SK-N-SH (cell line): ENCODE measurements at places on chromosomes 16 and 17. TPM values are rescaled to one million over a fixed set of nuclear protein-coding genes. Genes with fewer than 3 reads are reported as not detected.
A peak's percentile ranks its signal among the peaks of the same experiment; 100 is the strongest.

The KRTAP2-3 gene
- polyA plus RNA-seq = 0.36 and 0.39 TPM in 2 replicates

The CXCL16 gene
- 3.4 and 4.3 TPM in 2 replicates for polyA plus RNA-seq

- H3K27me3 ChIP-seq = no peaks in the 10 kb centered on the region
- H3K36me3 ChIP-seq = no peaks in the 10 kb centered on the region
- peak; percentile 92 for DNase-seq
- peak overlapping the region; percentile 23; the same call in 1 of the 2 replicates for H3K27ac ChIP-seq
Measured at GRCh38 chr16:46757339-46758050, 9.4 kb upstream of the MYLK3 start.

DNA sequence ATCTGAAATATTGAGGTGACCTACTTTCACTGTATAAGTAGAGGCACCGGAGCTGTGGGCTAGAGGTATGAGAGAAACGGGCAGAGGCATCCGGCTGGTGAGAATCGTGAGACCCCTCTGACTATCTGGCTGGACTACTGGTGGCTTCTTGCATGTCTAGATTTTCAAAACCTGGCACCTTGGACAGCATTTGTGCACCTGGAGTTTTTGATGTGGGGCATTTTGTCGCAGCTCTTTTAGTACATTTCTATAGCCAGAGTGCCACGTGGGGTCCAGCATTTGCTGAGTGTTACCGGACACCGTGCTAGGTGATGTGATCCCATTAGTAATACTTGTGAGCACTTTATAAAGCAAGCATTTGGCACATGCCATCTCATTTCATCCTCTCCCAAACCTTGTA is 32.6 kb upstream of the SHISA9 start:
- no peak overlapping the region for H3K4me3 ChIP-seq
- DNase-seq = no peak
- H3K4me1 ChIP-seq = no peaks in the 10 kb centered on the region
- H3K27ac ChIP-seq = no peak overlapping the region
- H3K36me3 ChIP-seq = no peaks in the 10 kb centered on the region
- no peaks in the 10 kb centered on the region for H3K27me3 ChIP-seq

- H3K36me3 ChIP-seq = no peaks in the 10 kb centered on the region
- no peak for DNase-seq
- no peak overlapping the region for H3K27ac ChIP-seq
- H3K4me3 ChIP-seq = no peak overlapping the region
- H3K27me3 ChIP-seq = peaks cover 32% of the 10 kb centered on the region
- H3K4me1 ChIP-seq = no peaks in the 10 kb centered on the region
Measured at GRCh38 chr17:5877948-5878347, 192.2 kb upstream of the WSCD1 start.

DNA sequence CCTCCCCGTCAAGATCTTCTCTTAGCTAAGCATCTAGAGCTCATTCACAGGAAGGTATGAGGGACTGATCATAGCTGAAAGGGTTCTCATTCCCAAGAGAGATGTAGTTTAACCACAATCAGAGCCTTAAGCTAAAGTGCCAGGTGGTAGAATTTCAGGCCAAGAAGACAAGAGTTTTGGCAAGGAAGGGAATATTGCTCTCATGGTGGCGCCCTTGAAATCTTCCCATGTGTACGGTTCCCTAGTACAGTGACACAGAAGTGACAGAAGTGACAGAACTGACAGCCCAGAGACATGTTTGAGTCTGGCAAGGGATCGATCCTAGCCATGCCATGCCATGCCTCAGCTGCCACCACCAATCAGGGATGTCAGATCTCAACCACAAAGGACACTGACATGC is 2.5 kb downstream of the GRIN2C start:
- H3K27ac ChIP-seq = no peak overlapping the region
- no peak for DNase-seq
- no peak overlapping the region for H3K4me3 ChIP-seq
- H3K27me3 ChIP-seq = peaks cover 59% of the 10 kb centered on the region
- no peaks in the 10 kb centered on the region for H3K36me3 ChIP-seq

- no peak overlapping the region for H3K4me3 ChIP-seq
- no peak for DNase-seq
- H3K27me3 ChIP-seq = no peaks in the 10 kb centered on the region
Measured at GRCh38 chr17:59668816-59669215, 38.4 kb downstream of the PTRH2 start.

- peaks cover 34% of the 10 kb centered on the region for H3K27me3 ChIP-seq
- no peak overlapping the region for H3K27ac ChIP-seq
- DNase-seq = no peak
- no peak overlapping the region for H3K4me3 ChIP-seq
- no peaks in the 10 kb centered on the region for H3K36me3 ChIP-seq
Measured at GRCh38 chr17:12974005-12974531, 43.8 kb downstream of the ELAC2 start.

DNA sequence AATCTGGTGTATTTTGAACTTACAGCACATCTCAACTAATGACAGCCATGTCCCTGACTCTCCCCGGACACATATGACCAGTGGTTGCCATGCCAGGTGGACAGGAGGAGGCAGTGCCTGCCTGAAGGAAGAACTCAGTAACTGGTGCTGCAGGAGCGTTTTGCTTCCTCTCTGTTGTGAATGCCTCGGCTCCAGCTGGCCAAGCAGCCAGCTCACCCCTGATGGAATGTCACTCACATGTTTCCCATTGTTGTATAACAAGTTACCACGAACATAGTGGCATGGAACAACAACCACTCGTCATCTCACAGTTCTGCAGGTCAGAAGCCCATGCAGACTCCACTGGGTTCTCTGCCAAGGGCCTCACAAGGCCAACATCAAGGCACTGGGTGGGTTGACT is 20.1 kb upstream of the IRF8 start:
- H3K27ac ChIP-seq = no peak overlapping the region
- no peaks in the 10 kb centered on the region for H3K36me3 ChIP-seq
- H3K4me3 ChIP-seq = no peak overlapping the region

GRCh38 chr17:43479948-43480347 is 3.8 kb upstream of the DHX8 start:
- H3K4me1 ChIP-seq = peaks cover 2% of the 10 kb centered on the region; the same call in 1 of the 2 replicates
- no peak for DNase-seq
- H3K36me3 ChIP-seq = no peaks in the 10 kb centered on the region
- H3K27ac ChIP-seq = no peak overlapping the region
- no peaks in the 10 kb centered on the region for H3K27me3 ChIP-seq

- H3K27ac ChIP-seq = no peak overlapping the region
- peaks cover 5% of the 10 kb centered on the region; the same call in 1 of the 2 replicates for H3K4me1 ChIP-seq
- no peaks in the 10 kb centered on the region for H3K27me3 ChIP-seq
- no peak for DNase-seq
- H3K36me3 ChIP-seq = no peaks in the 10 kb centered on the region
- no peak overlapping the region for H3K4me3 ChIP-seq
Measured at GRCh38 chr17:15431196-15431595, 36.2 kb downstream of the CDRT4 start.
